ENCODE measurements at places on chromosomes 12 and 14. TPM values are rescaled to one million over a fixed set of nuclear protein-coding genes. Genes with fewer than 3 reads are reported as not detected.

DNA sequence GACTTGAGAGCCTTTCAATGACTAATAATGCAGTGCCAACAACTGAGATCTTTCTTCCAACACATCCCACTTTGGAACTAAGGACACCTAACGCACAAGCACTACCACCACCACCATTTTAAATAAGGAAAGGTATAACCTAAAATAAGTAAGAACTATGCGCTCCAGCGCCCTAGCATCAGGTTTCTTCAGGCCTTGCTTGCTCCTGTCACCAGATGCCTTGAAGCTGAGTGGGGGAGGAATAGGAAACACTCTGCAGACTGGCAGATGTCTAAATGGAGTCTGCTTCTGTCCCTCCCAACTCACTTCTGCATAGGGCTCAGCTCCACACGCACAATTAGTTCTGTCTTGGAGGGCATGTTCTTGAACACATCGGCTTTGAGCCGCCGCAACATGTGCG is 15.1 kb downstream of the CHD4 start:
- no peak for DNase-seq

The SCNN1A gene
- total RNA-seq, result 8.8 TPM

DNA sequence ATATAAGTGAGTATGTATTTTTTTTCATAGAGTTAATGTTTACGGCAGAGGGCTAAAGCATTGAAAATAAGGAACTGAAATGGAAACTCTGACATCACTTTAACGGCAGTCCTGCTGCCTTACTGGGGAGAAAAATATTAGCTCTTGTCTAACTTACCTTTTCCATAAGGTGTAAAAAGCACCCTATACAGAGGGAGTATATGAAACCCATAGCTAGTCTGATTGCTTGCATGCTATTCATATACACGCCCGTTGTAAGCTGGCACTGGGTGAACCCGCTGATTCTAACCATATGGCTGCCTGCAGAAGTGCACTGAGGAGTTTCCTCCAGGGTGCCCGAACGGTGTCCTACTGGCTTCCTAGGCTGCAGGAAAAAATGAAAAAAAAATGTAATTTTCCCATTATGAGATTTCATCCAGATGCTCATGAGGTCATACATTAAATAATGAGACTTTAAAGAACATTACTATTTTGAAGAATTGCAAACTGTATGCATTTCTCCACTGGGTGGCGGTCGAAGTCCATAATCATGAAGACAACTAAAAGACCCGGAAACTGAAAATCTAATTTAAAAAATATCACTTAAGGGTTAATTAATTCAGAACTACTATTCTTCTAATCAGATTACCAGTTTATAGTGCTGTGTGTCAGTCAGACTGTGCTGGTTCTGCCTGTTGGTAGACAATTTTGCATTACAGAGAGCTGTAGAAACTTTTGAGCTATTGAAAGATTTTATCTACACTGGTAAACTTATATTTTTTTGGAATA is 144.7 kb downstream of the ALX1 start:
- DNase-seq, result no peak

- no peak for DNase-seq
These were observed 13.5 kb upstream of the FLRT2 start for GRCh38 chr14:85516239-85517113.

The CLEC6A gene
- total RNA-seq, result not detected

The MMP19 gene
- total RNA-seq, result 23.3 TPM

The RNASE4 gene
- total RNA-seq, result 42.0 TPM

DNA sequence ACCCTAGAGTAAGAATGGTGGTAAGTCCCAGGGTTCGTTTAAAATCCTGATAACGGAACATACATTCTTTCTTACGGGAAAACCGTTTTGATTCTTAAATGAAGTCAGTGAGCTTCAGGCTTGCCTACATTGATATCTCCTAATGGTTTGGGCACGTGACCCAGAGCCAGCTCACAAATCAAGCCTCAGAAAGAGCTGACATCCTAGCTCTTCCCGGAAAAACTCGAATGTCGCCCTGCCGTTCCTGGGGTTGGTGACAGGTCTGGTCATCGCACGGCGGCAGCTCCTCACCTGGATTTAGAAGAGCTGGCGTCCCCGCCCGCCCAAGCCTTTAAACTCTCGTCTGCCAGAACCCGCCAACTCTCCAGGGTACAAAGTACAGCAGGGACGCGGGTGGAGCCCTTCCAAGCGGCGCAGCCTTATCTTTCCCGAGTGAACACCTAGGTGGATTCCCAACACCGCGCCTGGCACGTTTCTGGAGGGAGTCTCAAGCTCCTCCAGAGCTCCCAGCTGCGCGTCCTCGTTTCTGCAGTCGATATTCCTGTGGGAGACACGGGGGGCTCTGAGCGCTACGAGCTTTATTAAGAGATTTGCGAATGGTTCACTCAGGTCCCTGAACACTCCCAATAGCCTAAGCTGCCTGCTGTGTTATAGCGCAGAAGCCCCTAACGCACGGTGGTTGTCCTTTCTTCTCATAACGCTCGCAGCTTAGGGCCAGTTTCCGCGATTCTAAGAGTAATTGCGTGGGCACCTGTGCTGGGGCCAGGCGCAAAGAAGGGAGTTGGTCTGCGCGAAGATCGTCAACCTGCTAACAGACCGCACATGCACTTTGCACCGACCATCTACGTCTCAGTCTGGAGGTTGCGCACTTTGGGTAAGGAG is at the start of gene SSTR1:
SSTR1 (plus strand) TSS at position 169 of the 882 bp plus-strand sequence. CDS start 1,486 bp downstream, outside the sequence.
- DNase-seq, result no peak

GRCh38 chr12:92561543-92561899 is 141.3 kb upstream of the PLEKHG7 start:
- no peak for DNase-seq

DNA sequence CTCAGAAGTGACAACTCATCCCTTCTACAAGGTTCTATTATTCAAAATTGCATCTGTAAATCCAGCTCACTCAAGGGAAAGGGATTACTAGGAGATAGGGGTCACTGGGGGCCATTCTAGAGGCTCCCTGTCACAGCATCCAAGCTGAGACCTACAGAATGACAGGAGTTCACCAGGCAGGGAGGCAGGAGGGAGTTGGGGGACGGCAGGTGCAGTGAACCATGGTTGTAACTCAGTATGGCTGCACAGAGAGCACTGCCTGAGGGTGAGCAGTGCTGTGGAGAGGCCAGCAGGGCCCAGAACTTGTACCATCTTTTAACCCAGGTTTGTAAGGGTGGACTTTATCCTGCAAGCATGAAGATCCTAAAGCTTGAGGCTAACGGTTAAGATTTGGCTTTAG is 37.9 kb upstream of the SINHCAF start:
- DNase-seq, result no peak

GRCh38 chr12:122921917-122922316 is 26.0 kb upstream of the VPS37B start:
- no peak for DNase-seq

DNA sequence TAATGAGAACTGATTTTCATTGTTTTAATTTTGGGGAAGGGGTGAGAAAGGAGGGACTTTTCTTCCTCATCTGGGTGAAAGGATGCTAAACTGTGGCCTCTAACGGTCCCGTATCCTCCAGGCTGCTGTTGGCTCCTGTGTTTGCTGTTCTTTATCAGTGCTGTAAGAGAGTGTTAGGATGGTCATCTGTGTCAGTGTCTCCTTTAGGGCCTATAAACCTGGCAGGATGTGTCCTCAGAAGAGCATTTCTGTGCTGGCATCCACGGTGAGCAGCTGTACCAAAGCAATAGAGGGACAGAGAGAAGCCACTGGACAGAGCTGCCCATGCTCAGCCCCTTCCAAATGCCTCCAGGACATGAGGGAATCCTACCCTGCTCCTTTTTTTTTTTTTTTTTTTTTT is 253.1 kb downstream of the ZFP36L1 start:
- no peak for DNase-seq
